ENCODE measurements at places on chromosomes 2 and 18.

DNA sequence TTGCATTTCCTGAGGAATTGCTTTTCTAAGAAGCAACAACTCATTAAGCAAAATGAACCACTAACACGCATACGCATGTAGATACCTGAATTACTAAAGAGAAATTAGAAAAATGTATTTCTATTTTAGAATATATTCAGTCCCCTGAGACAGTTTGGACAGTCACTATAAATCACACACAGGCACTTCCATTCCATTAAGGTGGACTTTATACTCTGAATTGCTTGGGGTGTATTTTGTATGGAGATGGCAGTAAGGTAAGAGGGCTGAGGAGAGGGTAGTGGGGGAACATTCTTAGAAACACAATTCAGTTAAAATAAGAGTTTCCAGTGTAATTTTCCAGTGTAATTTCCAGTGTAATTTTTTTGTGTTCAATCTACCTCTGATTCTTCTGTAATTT lies 1.8 kb downstream of the CCDC141 start:
- DNase-seq: no peak

DNA sequence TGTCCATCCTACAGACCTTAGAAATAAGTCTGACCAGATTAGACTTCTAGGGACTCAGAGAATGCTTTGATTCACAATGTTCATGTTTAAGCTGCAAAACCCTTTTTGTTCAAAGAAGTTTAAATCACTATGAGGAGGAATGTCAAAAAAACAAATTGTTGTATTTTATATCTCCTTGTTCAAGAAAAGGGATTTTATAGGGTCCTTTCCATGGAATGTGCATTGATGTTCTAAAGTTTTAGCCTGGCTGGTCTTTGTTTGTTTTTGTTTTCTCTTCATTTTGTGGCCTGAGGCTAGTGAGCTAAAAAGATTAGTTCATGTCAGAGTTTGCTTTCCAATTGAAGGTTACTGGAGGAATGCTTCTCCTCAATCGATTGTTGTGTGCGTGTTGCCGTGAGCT lies 77.2 kb downstream of the MGAT5 start:
- no peak for DNase-seq

- no peak for DNase-seq
Measured at GRCh38 chr2:189366349-189366748, 74.9 kb upstream of the WDR75 start.

DNA sequence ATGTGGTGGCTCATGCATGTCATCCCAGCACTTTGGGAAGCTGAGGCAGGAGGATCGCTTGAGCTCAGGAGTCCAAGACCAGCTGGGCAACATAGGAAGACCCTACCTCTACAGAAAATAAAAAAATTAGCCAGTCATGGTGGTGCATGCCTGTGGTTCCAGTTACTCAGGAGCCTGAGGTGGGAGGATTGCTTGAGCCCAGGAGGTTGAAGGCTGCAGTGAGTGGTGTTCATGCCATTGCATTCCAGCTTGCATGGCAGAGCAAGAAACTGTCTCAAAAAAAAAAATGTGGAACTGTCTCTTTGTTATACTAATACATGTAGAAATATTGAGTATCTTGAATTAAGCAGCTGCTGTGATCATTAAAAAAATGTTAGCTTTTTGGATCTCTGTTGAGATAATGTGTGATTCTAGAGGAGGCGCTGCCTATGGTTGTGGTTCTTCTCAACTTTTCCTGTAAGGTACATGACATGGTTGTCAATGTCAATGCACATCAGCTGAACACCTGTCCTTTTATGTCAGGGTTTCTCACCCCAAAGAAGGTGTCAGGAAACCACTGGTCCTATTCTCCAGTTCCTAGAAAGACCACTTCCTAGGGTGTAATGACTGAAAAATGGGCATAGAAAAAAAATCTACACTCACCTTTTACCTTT lies 34.7 kb upstream of the IL1RL1 start:
- DNase-seq: no peak

DNA sequence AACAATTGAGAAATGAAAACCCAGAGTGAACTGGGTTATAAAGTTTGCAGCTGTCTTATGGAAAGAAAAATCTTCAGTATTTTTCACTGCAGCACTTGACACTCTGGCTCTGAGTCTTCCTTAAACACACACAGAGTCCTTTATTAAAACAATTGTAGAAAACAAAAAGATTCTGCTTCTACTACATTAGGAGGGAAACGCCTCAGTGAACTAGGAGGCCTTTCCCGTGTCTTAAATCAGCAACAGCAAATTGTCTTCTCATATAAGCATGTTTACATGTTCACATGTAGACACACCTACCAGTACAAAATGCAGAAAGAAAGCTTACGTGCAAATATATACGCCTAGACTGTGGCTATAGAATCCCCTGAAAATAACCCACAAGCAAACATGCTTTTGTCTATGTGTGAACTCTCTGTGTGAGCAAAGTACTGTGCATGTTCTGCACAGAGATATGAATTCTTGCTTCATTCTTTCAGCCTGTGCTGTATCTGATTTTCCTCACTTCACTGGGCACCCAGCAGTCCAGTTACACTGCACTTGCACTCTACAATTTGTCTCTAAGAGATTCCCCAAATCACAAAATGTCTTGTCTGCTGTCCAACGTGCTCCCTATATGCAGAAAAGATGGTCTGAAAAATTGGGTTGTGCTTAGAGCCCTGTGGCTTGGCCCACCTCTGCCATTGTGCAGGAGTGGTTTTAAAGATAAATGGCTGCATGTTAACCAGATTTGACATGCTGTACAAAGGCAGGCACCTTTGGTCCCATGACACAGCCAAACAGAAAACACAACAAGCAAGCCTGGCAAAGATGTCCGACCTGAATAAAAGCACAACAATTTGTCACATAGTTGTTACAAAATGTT lies 24.5 kb downstream of the ZEB2 start:
- DNase-seq: no peak

GRCh38 chr2:16005816-16006536 lies 65.6 kb downstream of the MYCN start:
- no peak for DNase-seq

- no peak for DNase-seq
Measured at GRCh38 chr2:219461047-219461514, 26.4 kb downstream of the SPEG start.

DNA sequence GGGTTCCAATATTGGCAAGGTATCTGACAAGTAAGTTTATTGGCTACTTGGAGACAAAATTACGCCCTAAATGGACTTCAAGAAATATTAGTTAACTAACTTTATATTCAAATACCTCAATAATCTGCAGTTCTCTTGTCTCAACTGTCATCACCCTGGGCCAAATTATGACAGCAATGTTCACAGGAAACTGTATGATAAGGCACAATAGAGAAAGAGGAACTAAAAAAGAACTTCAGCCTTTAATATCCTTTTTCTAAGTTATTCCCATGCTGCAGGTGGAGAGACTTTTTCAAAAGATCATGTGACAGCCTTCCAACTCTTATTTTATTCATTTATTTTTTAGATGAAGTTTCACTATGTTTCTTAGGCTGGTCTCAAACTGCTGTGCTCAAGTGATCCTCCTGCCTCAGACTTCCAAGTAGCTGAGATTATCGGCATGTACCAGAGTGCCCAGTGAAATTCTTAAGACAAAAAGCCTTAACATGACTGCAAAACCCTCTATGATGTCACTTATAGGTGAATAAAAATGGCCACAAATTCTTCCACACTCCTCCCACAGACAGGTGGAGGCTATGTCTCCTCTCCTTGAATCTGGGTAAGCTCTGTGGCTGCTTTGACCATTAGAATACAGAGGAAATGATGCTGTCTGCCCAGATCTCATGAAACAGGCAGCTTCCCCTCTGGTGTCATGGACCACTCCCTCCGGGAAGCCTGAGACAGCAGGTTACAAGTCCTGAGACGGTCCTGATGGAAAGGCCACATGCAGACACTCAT lies 211.0 kb downstream of the TGIF1 start:
- no peak for DNase-seq

DNA sequence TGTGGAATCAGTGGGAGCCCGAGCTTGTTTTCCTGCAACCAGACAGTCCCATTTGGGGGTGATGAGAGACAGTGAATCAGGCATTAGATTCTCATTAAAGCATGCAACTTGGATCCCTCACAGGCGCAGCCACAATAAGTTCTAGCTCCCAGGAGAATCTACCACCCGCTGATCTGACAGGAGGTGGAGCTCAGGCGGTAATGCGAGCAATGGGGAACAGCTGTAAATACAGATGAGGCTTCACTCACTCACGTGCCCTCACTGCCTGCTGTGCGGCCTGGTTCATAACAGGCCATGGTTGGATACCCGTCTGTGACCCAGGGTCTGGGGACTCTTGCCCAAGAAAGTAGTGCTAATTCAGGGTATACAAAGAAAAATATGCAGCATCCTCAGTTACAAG lies 144.8 kb upstream of the RGPD4 start:
- DNase-seq: no peak

DNA sequence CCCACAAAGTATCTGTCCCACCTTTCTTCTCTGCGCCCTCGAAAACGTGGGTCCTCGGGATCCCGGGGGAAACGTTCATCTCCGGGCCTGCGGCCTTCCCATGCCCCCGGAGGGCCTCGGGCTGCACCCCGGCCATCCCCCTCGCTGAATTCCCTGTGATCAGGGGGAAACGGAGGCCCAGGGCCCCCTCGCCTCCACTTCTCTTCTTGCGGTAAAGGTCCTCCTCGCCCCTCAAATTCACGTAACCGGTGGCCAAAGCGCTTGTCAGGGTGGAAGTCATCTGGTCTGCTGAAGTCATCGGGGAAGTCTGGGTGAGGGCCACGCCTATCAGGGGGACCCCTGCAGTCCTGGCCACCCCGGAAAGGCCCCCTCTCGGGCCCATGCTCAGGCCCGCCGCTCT lies 12.3 kb downstream of the SFT2D3 start:
- no peak for DNase-seq

GRCh38 chr2:205409411-205409810 lies 272.9 kb upstream of the NRP2 start:
- no peak for DNase-seq

- DNase-seq: no peak
Measured at GRCh38 chr18:54181856-54182602, 42.4 kb downstream of the MBD2 start.

- no peak for DNase-seq
Measured at GRCh38 chr18:70195014-70195614, 10.4 kb downstream of the RTTN start.

GRCh38 chr18:77910347-77910746 lies 660.7 kb downstream of the GALR1 start:
- no peak for DNase-seq

DNA sequence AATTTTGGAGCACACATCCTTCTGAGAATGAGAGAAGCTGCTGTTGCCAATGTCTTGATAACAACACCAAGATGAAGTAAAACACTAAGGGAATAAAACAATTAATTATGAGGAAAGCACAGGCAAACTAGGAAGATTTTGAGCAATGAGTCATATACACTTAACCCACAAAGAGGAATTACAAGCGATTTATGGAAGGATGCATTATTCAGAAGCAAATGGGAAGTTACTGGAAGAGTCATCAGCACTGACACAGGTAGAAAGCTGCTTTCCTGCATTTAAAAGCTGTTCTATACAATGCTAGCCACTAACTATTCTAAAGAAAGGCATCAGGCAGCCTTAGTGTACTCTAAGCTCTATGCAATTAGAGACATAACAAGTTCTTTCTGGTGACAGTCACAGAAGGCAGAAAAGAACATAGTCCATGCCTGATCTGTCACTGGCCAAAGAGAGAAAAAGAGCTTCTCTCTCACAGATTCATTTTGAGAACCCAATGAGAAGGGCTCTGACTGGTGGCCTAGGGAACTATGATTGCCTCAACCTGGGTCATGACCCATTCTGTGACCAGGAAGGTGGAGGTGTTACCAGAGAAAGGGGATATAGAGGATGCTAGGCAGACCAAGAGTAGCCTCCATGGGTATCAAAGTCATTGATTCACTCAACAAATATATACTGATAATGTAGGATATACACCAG lies 45.4 kb downstream of the M1AP start:
- DNase-seq: no peak

GRCh38 chr18:10437837-10438236 lies 16.6 kb upstream of the APCDD1 start:
- no peak for DNase-seq

DNA sequence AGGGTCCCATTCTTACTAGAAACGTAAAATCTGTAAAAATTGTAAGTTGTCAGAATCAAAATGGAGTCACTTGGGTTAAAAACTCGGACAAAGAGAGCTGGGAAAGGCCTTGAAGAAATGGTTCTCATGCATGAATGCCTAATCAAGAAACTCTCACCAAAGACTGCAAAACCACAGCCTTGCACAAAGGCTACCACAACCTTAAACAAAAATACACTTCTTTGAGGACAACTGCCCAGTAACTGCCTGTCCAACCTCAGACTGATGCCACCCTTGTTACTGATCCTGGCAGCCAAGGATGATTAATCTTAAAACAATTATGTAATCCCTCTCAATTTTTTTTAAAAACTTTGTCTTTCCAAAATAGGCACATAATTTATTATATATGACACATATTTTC lies 299.3 kb downstream of the CCDC85A start:
- no peak for DNase-seq

DNA sequence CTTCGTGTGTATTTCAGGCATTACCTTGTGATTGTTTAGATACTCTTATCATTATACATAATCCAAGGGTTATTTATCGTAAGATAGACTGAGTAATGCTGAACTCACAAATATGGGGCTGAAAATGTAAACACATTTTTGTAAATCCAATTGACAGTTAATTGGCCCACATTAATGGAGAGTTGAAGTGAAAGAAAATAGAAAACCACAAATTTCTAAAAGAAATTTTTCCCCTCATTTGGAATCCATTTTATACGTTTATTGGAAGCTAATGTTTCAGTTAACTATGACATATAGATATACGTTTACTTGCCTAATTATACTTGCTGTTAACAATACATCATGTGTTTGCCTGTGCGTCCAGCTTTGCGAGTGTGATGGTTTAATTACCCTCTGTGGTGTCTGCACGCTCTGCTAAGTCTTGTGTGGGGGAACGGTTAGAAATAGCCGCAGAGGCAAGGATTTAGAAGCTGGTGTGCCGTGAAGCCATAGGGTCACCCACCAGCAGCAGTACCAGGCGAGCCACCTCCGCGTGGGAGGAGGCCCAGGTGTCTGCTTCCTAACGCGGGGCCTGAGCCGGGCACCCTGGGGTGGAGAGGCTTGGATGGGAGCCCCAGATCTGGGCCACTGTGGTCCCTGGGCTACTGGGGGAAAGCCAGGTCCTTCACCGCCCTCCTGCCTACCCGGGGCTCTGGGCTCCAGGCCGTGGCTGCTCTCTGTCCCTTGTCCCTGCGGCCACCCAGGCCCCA lies 38.0 kb downstream of the TSHZ1 start:
- DNase-seq: no peak

- DNase-seq: no peak
Measured at GRCh38 chr2:180554330-180554729, 426.1 kb upstream of the UBE2E3 start.

- DNase-seq: no peak
Measured at GRCh38 chr2:62014102-62014501, 108.6 kb downstream of the COMMD1 start.

GRCh38 chr2:196530910-196531309 lies 108.6 kb upstream of the CCDC150 start:
- no peak for DNase-seq

- DNase-seq: no peak
Measured at GRCh38 chr2:7792031-7792651, 874.9 kb downstream of the RNF144A start.
